ENCODE measurements at places on chromosomes 1 and 21.

DNA sequence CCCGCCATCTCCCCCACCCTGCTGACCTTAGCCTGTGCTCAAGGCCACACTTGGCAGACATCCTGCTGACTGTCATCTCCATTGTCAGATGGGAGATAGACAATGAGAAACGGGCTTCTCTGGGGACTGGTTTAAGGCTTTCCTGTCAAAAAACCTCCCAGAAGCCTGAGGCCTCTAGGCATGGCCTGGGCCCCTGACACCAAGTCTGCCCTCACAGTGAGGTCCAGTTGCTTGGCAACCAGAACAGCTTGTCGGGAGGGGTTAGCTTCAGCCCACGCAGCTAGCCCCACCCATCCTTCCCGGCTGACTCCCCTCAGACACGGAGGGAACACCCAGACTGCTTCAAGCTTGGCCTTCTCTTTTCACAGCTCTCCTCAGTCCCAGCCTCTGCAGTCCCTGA, 11.0 kb downstream of the PLEKHA6 start:
- no peak overlapping the region for H3K4me3 ChIP-seq
- peak; percentile 87 for DNase-seq
- H3K27me3 ChIP-seq: no peaks in the 10 kb centered on the region
- peaks cover 14% of the 10 kb centered on the region for H3K4me1 ChIP-seq
- H3K36me3 ChIP-seq: no peaks in the 10 kb centered on the region

DNA sequence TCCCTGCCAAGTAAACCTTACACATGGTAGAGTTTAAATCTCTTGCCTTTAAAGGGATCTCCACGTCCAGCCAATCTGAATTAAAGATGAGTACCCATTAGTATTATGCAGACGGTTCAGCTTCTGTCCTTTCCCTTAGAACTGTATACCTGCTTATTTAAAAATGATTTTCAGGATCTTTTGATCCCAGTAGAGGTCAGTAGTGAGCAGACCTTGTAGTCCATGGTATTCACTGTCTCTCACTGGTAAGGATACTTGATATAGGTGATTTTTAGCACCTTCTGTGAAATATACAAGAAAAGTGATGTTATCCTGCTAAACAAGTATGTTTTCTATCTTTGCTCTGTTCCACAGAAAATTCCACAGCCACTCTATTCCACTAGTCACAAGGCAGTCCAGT, 1211.6 kb upstream of the ADGRL4 start:
- no peaks in the 10 kb centered on the region for H3K4me1 ChIP-seq
- H3K27ac ChIP-seq: no peak overlapping the region
- no peak overlapping the region for H3K4me3 ChIP-seq
- H3K27me3 ChIP-seq: 0 out of 2 replicates have a peak, but pooled peaks cover 2% of the 10 kb centered on the region
- peak; percentile 49 for DNase-seq

DNA sequence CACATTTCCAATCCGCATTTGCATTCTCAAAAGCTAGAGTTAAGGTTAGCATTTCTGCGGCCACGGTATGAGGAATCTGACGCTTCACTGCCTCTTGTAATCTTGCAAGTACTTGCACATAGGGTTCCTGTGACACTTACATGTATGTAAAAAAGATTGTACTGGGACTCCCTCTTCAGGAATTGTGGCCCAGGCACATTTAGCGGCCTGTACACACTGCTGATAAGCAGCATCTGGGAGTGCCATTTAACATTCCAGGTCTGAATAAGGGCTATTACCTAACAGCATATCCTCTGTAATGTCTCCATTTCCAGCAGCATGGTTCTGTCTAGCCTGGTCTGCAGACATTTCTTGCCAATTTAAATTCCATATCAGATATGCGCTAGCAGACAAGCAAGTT, 75.7 kb downstream of the AXDND1 start:
- H3K4me3 ChIP-seq: no peak overlapping the region
- no peak overlapping the region for H3K27ac ChIP-seq
- H3K4me1 ChIP-seq: no peaks in the 10 kb centered on the region
- no peak for DNase-seq

GRCh38 chr21:36155603-36156338, 853 bp upstream of the DOP1B start:
- H3K4me1 ChIP-seq: 0 out of 2 replicates have a peak, but pooled peaks cover 4% of the 10 kb centered on the region
- H3K36me3 ChIP-seq: no peaks in the 10 kb centered on the region
- H3K27ac ChIP-seq: no peak overlapping the region
- H3K27me3 ChIP-seq: no peaks in the 10 kb centered on the region

- no peak for DNase-seq
- H3K27me3 ChIP-seq: no peaks in the 10 kb centered on the region
- peaks cover 19% of the 10 kb centered on the region for H3K4me1 ChIP-seq
- H3K4me3 ChIP-seq: no peak overlapping the region
- H3K36me3 ChIP-seq: peaks cover 38% of the 10 kb centered on the region
Observed at GRCh38 chr1:56522680-56523079, 56.7 kb downstream of the PLPP3 start.

DNA sequence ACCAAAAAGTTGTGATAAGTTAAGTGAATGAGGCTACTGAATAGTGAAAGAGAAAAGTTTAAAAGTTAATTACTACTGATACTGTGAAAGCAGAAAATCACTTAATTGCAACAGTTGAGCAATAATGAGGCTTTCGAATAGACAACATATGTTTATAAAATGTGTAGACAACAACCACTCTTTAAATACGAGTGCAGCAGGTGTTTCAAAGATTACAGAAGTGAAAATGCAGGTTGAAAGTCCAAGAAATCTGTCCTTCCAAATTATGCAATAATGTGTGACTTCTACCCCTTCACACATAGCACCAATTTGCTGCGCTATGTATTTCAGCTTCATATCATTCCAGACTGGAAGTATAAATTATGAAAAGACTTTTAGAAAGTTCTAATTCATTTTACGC, 213.0 kb downstream of the COL24A1 start:
- no peak overlapping the region for H3K27ac ChIP-seq
- no peaks in the 10 kb centered on the region for H3K27me3 ChIP-seq
- H3K4me3 ChIP-seq: no peak overlapping the region
- no peak for DNase-seq
- peaks cover 10% of the 10 kb centered on the region for H3K4me1 ChIP-seq

DNA sequence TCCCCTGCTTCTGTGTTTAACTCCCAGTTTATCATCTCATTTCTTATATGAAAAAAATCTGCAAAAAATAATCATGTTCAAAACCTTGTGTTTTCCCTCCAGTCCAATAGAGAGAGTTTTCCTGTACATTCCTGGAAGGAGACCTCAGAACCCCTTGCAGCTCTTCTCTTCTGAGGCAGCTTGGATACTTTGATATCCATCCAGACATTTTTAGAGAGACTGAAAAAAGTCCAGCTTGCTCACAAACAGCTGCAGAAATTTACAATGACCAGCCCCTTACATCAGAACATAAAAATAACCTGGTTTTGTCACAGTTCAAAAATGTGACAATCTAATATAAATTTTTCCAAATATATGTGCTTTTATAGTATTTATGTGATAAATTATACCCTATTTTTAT, 73.3 kb upstream of the C1orf115 start:
- no peaks in the 10 kb centered on the region for H3K4me1 ChIP-seq
- no peak for DNase-seq
- no peaks in the 10 kb centered on the region for H3K27me3 ChIP-seq
- no peak overlapping the region for H3K27ac ChIP-seq
- H3K4me3 ChIP-seq: no peak overlapping the region

- no peaks in the 10 kb centered on the region for H3K36me3 ChIP-seq
- DNase-seq: peak; percentile 87
- H3K4me3 ChIP-seq: peak overlapping the region; percentile 80
Observed at GRCh38 chr1:243850452-243851256, 611 bp upstream of the AKT3 start.

DNA sequence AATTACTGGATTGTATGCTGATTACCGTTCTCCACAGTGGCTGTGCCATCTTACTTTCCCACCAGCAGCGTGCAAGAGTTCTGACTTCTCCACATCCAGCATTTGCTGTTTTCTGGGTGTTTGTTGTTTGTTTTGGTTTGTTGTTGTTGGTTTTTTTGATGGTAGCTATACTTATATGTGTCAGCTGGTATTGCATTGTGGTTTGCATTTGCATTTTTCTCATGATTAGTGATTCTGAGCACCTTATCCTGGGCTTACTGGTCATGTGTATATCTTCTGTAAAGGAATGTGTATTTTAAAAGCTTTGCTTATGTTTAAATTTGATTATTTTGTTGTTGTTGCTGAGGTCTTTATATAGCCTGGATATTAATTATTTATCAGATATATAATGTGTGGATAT, 66.9 kb upstream of the MAP1LC3C start:
- no peak overlapping the region for H3K4me3 ChIP-seq
- no peaks in the 10 kb centered on the region for H3K36me3 ChIP-seq
- DNase-seq: no peak
- H3K27me3 ChIP-seq: no peaks in the 10 kb centered on the region
- no peaks in the 10 kb centered on the region for H3K4me1 ChIP-seq
- no peak overlapping the region for H3K27ac ChIP-seq

- H3K27ac ChIP-seq: peak overlapping the region; percentile 30
- DNase-seq: peak; percentile 83
- no peaks in the 10 kb centered on the region for H3K27me3 ChIP-seq
- H3K4me1 ChIP-seq: peaks cover 54% of the 10 kb centered on the region
- no peaks in the 10 kb centered on the region for H3K36me3 ChIP-seq
Observed at GRCh38 chr1:78277253-78277652, 213.5 kb upstream of the PTGFR start.

GRCh38 chr1:70934194-70934961, 113.2 kb downstream of the PTGER3 start:
- no peaks in the 10 kb centered on the region for H3K4me1 ChIP-seq
- no peaks in the 10 kb centered on the region for H3K36me3 ChIP-seq
- peak; percentile 6 for DNase-seq
- H3K4me3 ChIP-seq: no peak overlapping the region
- no peaks in the 10 kb centered on the region for H3K27me3 ChIP-seq
- no peak overlapping the region for H3K27ac ChIP-seq

GRCh38 chr1:7988576-7988975, 27.1 kb downstream of the PARK7 start:
- H3K36me3 ChIP-seq: peaks cover 14% of the 10 kb centered on the region
- peak; percentile 26 for DNase-seq
- peaks cover 7% of the 10 kb centered on the region for H3K4me1 ChIP-seq
- H3K4me3 ChIP-seq: no peak overlapping the region
- H3K27me3 ChIP-seq: no peaks in the 10 kb centered on the region

GRCh38 chr1:215119719-215120365, 37.3 kb downstream of the KCNK2 start:
- H3K27ac ChIP-seq: peak overlapping the region; percentile 64
- peaks cover 57% of the 10 kb centered on the region for H3K4me1 ChIP-seq
- no peak overlapping the region for H3K4me3 ChIP-seq
- peak; percentile 85 for DNase-seq
- peaks cover 30% of the 10 kb centered on the region for H3K36me3 ChIP-seq

DNA sequence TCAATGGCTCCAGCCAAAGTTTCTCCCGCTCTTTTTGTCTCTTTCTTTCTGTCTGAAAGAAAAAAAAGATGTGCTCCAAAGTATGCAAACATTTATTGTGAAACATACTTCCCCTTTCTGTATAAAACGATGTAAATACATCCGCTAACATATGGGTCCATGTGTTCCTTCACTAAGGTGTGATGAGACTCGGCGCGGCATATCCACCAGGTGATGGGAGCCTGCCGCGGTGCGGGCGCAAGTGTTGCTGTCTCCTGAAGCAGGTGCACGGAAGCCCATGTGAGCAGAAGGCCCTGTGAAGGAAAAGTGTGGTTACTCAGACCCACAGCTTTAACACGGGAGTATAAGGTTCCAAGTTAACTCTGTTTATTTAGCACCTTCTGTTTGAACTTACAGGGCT, 466.6 kb upstream of the C1orf87 start:
- H3K27ac ChIP-seq: no peak overlapping the region
- H3K36me3 ChIP-seq: no peaks in the 10 kb centered on the region
- DNase-seq: no peak
- no peaks in the 10 kb centered on the region for H3K4me1 ChIP-seq
- H3K27me3 ChIP-seq: no peaks in the 10 kb centered on the region
